ENCODE measurements at places on chromosomes 4 and X.

DNA sequence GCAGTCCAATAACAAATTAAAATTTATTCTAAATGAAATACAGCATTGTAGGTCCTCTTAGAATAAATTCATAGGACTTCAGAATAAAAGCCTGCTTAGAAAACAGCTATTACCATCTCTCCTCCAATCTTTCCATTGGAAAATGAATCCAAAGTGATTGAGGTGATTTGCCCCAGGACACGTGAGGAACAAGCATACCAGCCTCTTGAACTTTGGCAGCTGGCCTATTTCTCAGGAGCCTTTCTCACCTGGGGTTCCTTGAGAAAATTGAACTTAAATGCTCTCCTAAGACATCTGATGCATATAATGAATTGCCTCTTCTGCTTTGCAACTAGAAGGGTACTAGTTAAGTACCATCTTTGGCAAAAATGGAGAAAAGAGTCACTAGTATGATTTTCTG is 13.5 kb downstream of the ARHGAP24 start:
- no peak for DNase-seq

DNA sequence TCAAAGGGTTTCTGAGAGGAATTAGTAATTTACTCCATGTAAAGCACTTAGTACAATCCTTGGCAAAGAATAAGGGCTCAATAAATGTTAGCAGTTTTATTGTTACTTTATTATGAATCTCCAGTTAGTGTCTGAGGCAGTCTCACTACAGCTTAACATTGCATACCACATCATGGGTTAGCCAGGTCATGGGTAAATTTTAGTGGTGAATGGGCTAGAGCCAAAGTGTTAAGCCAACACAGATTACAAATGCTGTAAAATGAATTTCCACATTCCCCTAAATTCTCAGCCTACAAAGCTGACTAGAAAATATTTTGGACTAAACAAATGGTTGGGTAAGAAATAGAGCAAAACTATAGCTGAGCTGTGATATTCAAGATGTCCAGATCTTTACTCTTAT is 72.4 kb downstream of the NRK start:
- no peak for DNase-seq

- no peak for DNase-seq
Measured at GRCh38 chr4:8846046-8846720, 25.5 kb downstream of the HMX1 start.

GRCh38 chrX:1491851-1492349 is 39.2 kb upstream of the ASMTL start:
- DNase-seq: no peak

DNA sequence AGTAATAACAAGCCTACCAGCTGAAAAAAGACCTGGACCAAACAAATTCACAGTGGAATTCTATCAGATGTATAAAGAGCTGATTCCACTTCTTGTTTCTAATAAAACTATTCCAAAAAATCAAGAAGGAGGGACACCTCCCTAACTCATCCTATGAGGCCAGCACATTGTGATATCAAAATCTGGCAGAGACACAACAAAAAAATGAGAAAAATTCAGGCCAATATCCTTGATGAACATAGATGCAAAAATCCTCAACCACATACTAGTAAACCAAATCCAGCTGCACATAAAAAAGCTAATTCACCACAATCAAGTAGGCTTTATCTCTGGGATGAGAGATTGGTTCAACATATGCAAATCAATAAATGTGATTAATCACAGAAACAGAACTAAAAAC is 147.9 kb upstream of the NEIL3 start:
- DNase-seq: no peak

GRCh38 chr4:39078829-39079228 is 16.8 kb downstream of the KLHL5 start:
- DNase-seq: no peak
